ENCODE measurements at places on chromosomes 5 and 9.

- no peak for DNase-seq
Measured at GRCh38 chr5:119017994-119018393, 29.6 kb upstream of the DTWD2 start.

- no peak for DNase-seq
Measured at GRCh38 chr5:17087035-17087434, 130.4 kb upstream of the BASP1 start.

DNA sequence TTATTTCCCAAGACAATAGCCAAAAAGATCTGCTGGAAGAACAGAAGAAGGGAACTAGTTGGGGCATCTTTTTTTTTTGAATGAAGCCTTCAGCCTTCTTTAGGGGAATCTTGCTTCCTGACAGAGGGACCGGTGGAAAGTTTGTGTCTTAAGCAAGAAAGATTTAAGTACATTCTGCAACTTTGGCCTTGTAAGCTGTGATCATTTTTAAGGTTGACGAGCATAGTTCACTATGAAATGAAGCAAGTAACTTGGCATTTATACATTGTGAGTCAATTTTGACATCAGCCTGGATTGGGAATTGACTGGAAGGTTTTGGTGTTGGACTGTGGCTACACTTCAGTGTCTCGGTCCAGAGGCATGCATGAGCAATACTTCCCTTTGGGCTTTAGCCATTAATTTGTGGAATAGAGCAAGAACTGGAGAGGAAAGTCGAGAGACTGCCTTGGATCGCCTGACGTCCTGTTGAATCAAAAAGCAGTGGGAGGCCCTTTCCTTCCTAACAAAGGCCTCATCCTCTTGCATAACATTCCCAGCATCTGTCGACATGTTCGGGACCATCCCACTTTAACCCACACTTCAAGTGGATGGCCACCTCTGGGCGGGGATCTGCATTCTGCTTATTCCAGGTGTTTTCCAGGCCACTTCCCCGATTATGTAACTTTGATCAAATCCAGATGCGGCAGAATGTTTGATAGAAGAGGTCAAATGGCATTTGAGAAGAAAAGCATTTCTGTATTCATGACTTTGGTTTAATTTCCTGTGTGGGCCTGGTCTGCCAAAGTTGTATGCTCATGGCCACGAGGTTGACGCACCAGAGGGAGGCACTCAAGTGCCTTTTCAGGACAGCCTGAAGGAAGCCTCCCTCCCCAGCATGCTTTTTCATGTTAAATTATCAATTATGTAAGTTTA, 12.5 kb downstream of the ABL1 start:
- peak; percentile 46 for DNase-seq

GRCh38 chr9:69044240-69045219, 9.0 kb downstream of the FXN start:
- DNase-seq = no peak

- DNase-seq = no peak
Measured at GRCh38 chr9:78438211-78438610, 141.3 kb downstream of the PSAT1 start.

DNA sequence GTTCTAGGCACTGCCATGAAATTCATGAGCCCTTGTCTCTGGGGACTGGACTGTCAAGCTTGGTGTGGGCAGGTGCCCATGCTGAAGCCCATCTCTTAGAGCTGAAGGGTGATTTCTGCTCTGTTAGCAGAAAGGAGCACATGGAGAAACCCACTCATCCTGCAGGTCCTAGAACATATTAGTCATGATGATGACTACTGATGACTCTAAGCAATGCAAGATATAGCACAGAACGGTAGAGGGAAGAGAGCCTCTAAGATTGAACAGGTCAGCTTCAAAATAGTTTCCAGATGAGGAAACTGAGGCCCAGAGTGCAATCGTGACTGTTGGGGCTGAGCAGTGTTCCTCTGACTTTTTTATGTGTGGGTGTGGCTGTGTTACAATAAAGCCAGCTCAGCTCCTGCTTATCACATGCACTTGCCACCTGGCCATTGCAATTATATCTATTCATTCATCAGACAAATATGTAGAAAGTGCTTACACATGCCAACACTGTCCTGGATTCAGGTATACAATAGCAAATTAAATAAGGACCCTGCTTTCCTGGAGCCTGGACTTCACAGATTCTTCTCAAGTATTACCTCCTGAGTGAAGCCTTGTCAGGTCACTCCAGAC, 140.2 kb upstream of the BRINP1 start:
- no peak for DNase-seq

- no peak for DNase-seq
Measured at GRCh38 chr5:59035681-59036080, 452.8 kb downstream of the RAB3C start.

DNA sequence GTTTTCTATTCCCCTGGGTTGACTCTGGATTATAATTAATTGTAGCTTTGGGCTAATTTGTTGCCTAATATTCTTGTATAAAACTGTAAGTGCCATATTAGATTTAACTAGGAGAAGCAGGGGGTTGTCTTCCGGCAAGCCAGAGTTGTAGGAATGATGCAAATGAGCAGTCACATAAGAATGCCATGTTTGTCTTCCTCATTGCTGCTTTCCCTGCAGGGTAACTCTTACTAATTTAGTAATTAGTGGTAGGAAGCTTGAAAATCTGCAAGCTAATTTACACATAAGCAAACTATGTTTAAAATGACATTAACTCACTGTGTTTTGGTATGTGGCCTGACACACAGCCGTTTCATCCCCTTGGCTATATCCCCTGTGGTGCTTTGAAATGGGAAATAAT, 527.8 kb downstream of the KCTD16 start:
- DNase-seq = no peak

DNA sequence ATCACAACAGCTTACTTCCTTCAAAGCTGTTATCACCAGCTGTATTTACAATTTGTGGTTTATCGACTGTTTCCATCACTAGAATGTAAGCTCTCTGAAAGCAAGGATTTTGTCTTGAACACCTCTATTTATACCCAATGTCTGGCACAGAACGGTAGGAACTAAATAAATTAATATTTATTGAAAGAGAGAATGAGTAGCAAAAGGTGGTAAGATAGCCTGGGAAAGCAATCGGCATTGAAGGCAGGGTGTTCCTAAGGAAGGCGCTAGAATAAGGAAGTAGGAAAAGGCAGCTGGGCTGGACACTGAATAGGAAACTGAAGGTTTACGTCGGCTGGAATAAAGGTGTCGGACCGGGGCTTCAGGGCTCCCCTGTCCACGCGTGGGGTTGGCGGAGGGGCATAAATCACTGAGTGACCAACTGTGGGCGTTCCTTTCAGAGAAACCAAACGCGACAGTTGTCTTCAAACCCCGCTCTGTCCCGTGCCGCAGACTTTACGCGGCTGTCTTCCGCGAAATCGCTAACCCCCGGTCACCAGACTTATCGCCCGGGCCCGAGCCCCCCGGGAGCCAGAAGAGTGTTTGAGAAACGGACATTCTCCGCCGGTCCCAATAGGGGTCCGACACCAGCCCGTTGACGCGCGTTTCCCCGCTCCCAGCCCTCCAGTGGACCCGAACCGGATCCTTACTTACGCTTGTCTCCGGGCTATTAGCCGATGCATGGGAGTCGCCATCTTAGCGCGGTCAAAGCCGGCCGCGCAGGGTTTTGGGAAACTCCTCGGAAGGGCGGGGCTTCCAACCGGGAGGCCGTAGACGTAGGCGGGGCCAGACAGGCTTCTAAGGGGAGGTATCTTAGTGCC, at the start of gene ZCCHC10:
ZCCHC10 (minus strand) TSS at position 746 of the 860 bp plus-strand sequence; CDS start at position 734, 12 bp downstream.
- peak; percentile 98 for DNase-seq

Measured in WTC11 (cell line).